Adrenal gland (tissue), 19 donors: ENCODE measurements at places on chromosomes 1 and 21. TPM values are rescaled to one million over a fixed set of nuclear protein-coding genes. Genes with fewer than 3 reads are reported as not detected.

LCE3D gene
- not detected for total RNA-seq

FHAD1 gene
- total RNA-seq = 0.65 TPM

OR2T29 gene
- not detected for total RNA-seq

DNA sequence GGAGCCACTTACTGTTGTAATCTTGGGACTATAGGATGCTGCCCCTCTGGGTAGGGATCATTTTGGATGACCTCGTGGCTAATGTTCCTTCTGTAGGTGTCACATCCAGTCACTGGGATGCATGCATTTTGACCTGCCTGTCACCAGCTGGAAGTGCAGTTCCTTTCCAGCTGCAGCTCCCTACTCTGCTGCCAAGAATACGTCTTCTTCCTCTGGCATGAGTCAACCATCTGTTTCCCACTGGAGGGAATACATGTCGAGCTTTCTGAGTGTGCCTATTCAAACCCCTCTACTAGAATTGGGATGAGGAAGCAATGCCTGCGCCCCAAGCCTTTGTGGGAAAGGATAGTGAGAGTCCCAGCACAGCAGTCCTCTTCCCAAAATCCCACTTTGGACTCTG lies 415.5 kb upstream of the ADAMTS5 start:
- H3K27me3 ChIP-seq = no peaks in the 10 kb centered on the region
- DNase-seq = no peak
- no peaks in the 10 kb centered on the region for H3K4me1 ChIP-seq
- H3K27ac ChIP-seq = no peak overlapping the region
- H3K4me3 ChIP-seq = no peak overlapping the region

GRCh38 chr21:14866859-14867765 lies 197.7 kb downstream of the NRIP1 start:
- H3K27me3 ChIP-seq = no peaks in the 10 kb centered on the region
- DNase-seq = no peak
- H3K27ac ChIP-seq = no peak overlapping the region
- peaks cover 6% of the 10 kb centered on the region for H3K4me1 ChIP-seq
- no peak overlapping the region for H3K4me3 ChIP-seq
- H3K36me3 ChIP-seq = no peaks in the 10 kb centered on the region

DNA sequence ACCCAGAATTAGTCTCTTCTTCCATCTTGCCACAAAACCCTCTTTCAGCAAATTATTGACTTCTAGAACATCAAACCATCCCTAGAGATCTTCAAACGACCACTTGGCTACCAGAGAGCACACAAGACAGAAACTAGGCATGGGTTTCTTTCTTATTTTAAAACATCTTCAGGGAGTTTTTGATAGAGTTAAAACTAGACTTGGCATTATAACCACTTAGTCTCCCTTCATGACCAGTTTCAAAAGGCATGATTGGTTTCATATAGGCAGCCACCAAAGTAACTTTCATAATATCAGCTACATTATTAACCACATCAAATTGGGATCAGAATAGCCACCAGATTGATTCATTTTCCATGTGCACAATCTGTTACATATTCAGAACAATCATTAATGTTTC lies 368.4 kb upstream of the GREM2 start:
- no peak overlapping the region for H3K4me3 ChIP-seq
- no peaks in the 10 kb centered on the region for H3K27me3 ChIP-seq
- no peak for DNase-seq
- H3K36me3 ChIP-seq = no peaks in the 10 kb centered on the region

DNA sequence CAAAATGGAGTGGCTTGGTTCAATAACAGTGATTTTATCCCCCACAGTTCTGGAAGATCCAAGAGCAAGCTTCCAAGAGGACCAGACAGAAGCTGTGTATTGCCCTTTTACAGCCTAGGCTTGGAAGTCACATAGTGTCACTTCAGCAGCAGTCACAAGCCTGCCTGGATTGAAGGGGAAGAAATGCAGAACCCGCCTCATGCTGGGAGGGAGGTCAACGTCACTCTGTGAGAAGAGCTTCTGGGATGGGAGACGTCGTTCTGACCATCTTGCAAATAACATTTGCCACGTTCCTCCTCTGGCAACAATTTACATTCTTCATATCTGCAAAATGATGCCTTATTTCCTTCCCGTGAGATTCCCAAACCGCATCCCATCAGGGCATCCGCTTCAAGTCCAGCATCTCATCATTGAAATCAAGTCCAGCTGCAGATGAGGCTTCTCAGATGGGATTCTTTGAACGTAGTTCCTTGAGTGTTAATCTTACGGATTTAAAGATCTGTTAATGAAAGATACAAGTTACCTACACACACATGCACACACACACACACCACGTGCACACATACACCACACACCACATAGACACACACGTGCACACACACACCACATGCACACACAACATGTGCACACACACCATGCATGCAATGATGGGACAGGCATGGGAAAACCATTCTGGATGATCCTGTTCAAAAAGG lies 23.9 kb upstream of the KIF1B start:
- H3K27me3 ChIP-seq = no peaks in the 10 kb centered on the region
- DNase-seq = no peak
- no peak overlapping the region for H3K27ac ChIP-seq
- no peaks in the 10 kb centered on the region for H3K4me1 ChIP-seq

DNA sequence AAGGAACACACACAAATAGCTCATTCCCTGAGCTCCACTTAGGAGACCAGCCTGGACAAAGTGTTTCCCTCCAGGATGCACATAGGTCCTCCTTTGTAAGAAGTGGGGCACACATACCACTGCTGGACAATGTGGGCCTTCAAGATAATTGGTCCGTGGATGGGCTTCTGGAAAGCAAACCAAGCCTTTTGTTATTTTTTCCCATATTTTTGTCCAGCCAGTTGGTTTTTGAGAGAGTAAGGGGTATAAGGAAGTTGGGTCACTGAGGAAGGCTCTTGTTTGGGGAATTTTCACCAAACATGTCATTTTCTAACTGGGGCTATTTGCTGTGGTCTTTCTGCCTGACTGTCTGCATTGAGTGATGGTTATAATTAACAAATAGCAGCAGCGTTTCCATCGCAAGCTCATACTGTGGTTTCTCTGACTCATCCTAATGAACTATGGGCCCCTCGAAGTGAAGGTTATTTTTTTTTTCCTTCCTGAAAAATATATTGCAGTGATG lies 306.3 kb upstream of the DUSP10 start:
- no peak for DNase-seq
- H3K4me1 ChIP-seq = no peaks in the 10 kb centered on the region
- no peak overlapping the region for H3K4me3 ChIP-seq
- H3K36me3 ChIP-seq = no peaks in the 10 kb centered on the region

- H3K4me3 ChIP-seq = no peak overlapping the region
- H3K4me1 ChIP-seq = no peaks in the 10 kb centered on the region
- no peaks in the 10 kb centered on the region for H3K36me3 ChIP-seq
- DNase-seq = no peak
- H3K27ac ChIP-seq = no peak overlapping the region
- H3K27me3 ChIP-seq = no peaks in the 10 kb centered on the region
Measured at GRCh38 chr1:57019236-57019839, 53.5 kb upstream of the C8B start.

FAM177B gene
- 0.61 TPM for total RNA-seq

DNA sequence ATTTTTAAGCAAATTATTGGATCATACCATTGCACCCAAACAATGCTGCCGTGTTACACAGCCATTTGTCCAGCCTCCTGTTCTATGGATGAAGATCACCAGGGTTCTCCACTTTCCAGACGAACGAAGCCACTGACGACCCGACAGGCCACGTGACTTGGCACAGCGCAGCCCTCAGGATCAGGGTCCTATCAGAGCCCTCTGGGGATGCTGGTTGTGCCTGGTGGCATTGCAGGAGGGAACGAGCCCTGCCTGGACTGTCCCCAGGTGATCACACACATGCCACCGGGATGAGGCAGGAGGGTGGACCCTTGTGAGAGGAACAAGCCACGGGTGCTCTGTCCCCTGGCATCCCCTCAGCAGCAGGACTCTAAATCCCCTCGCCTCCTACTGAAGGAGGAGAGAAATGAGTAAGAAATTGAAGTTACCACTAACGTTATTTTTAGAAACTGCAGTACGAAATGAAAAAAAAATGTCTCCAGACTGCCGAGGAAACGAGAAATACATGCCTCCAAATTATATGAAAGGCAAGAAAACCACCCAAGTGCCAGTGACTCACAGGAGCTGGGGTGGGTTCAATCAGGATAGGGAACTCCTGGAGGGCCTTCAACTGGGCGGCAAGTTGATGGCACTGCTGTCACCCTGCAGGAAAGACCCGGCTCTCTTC lies 58.7 kb upstream of the PDE9A start:
- H3K27me3 ChIP-seq = no peaks in the 10 kb centered on the region
- H3K4me1 ChIP-seq = no peaks in the 10 kb centered on the region
- H3K36me3 ChIP-seq = no peaks in the 10 kb centered on the region
- H3K4me3 ChIP-seq = no peak overlapping the region
- no peak overlapping the region for H3K27ac ChIP-seq

DNA sequence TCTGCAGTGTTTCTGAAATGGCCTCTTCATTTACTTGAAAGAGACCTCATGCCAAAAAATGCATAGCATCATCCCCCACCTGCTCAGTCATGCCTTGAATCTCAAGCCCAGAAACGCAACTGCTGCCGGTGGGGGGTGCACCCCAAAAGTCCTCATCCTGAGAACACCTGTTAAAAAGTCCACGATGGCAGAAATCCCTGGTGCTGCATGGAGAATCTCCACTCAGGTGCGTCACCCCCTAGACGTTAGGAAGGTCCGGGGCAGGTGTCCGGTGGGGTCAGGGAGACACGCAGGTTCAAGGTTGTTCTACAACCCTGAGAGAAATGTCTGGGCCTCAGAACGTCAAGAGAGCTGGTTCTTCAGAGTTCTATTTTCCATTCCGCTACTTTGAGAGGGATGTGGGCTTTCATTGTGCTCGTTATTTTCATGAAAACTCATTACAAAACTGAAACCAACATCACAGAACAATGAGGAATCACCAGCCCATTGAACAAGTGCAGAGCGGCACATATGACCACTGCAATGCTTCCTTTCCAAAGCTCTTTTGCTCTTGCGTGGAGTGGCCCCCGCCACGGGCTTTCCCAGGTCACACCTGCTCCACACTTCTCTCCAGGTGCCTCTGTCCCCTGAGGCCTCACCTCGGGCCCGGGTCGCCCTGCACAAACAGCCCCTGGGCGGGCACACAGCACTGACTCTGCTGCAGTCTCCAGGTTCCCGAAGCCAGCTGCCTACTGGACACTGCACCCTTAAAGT lies 201.9 kb downstream of the TOMM20 start:
- H3K4me1 ChIP-seq = peaks cover 24% of the 10 kb centered on the region
- H3K27ac ChIP-seq = no peak overlapping the region
- no peak for DNase-seq
- no peak overlapping the region for H3K4me3 ChIP-seq
- H3K36me3 ChIP-seq = no peaks in the 10 kb centered on the region
- no peaks in the 10 kb centered on the region for H3K27me3 ChIP-seq

DNA sequence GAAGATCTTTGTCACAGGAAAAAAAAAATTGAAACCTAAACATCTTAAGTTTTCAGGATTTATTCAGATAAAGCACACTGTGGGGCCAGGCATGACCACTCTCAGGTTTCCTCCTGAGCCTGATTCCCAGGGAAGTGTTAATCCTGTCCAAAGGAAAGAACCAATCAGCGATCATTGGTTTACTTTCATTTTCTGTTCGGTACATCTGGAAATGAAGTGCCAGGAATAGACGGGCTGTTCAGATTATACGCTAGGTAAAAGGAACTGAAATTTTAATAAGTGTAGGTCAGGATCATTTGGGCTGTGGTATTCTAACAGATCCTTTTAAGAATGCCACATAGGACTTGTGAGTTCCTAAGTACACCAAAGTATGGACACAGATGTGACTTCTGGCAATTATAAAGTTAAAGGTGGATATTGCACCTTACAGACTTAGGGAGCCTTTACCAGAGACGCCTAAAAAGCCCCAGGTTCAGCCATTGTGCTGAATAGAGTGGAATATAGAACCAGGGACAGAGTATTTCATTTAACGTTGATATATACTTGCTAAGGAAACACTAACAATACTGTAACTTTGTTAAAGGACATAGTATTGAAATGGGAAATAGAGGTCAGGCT lies 9.3 kb upstream of the CACYBP start:
- H3K4me3 ChIP-seq = peak overlapping the region; percentile 44
- H3K4me1 ChIP-seq = peaks cover 18% of the 10 kb centered on the region
- peak overlapping the region; percentile 45 for H3K27ac ChIP-seq
- no peaks in the 10 kb centered on the region for H3K36me3 ChIP-seq
- no peaks in the 10 kb centered on the region for H3K27me3 ChIP-seq
- DNase-seq = no peak

DNA sequence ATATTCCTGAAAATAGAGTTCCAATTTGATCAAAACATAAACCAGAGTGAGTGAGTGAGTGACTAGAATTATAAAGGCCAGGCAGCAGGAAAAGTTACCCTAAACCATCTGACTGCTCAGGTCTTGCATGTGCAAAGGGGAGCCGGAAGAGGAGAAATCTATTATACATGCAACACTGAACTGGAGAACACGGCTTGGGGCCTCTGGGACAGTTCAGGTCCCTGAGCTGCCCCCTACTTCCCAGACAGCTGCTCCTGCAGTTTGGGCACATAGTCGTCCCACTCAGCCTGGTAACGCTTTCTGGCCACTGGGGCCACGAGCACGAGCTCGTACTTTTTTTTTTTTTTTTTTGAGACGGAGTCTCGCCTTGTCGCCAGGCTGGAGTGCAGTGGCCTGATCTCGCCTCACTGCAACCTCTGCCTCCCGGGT lies 40.1 kb downstream of the PTPRC start:
- H3K36me3 ChIP-seq = no peaks in the 10 kb centered on the region
- H3K27me3 ChIP-seq = no peaks in the 10 kb centered on the region
- no peak overlapping the region for H3K4me3 ChIP-seq

NOC2L gene
- total RNA-seq = 43.7 TPM

DNA sequence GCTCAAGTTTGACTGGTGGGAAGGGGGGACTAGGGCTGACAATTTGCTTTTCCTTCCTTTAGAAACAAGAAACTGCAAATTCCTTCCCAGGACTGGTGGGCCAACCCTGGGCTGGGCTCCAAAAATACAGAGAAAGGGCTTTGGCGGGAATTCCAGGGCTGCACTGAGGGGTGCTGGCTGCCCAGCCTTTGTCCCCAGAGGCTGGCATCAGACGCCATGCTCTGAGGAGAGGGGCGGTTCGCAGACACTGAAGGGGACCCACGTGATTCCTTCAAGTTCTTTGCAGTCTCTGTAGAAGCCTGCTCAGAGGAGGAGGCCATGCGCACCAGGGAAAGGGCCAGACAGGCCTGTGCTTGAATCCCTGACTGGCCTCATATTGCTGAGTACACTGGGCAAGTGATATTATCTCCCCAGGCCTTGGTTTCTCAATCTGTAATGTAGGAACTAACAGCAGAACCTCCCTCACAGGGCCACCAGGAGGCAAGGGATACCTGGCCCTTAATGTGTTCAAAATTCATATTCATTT lies 119.5 kb downstream of the EPHB2 start:
- no peaks in the 10 kb centered on the region for H3K27me3 ChIP-seq
- H3K27ac ChIP-seq = no peak overlapping the region
- H3K36me3 ChIP-seq = no peaks in the 10 kb centered on the region
- peaks cover 16% of the 10 kb centered on the region for H3K4me1 ChIP-seq

CHIA gene
- not detected for total RNA-seq

GRCh38 chr1:114154146-114154962 lies 685 bp upstream of the SYT6 start:
- H3K36me3 ChIP-seq = no peaks in the 10 kb centered on the region
- peaks cover 32% of the 10 kb centered on the region for H3K4me1 ChIP-seq
- peaks cover 48% of the 10 kb centered on the region for H3K27me3 ChIP-seq
- H3K4me3 ChIP-seq = no peak overlapping the region
- no peak overlapping the region for H3K27ac ChIP-seq

PLA2G2D gene
- not detected for total RNA-seq

- H3K27me3 ChIP-seq = no peaks in the 10 kb centered on the region
- no peaks in the 10 kb centered on the region for H3K4me1 ChIP-seq
- H3K27ac ChIP-seq = no peak overlapping the region
- DNase-seq = no peak
Measured at GRCh38 chr1:186770421-186770820, 58.3 kb upstream of the PLA2G4A start.

THEM5 gene
- total RNA-seq = not detected
